Mesothelial cell of epicardium (in vitro differentiated cells): ENCODE measurements at places on chromosomes 7 and 10.

GRCh38 chr7:102236592-102237287, 49.9 kb upstream of the SH2B2 start:
- no peak overlapping the region for H3K4me3 ChIP-seq
- peaks cover 4% of the 10 kb centered on the region for H3K4me1 ChIP-seq
- peak; percentile 40 for DNase-seq

DNA sequence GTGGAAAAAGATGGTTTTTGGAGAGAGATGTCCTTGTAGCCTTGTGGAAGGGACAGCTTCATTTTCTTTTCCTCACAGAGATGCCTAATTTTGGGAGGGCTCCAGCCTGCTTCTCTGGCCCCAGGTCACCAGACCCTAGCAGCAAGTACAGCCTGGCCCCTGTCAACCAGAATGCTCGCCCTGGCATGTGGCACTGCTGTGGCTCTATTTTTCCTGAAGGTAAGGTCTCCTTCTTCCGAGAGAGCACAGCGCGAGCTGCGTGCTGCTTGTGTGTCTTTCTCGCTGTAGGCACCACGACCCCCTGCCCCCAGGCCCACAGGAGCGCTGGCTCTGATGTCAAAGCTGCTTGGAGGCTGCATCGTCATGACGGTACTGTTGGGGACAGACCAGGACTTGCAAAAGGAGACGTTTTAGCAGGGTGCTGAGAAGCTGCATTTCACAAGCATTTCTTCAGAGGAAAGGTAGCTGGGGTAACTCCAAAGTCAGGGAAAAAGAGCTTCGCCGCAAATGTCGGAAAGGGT, 58.7 kb downstream of the CLEC2L start:
- H3K4me1 ChIP-seq: no peaks in the 10 kb centered on the region
- no peaks in the 10 kb centered on the region for H3K27me3 ChIP-seq
- no peak overlapping the region for H3K27ac ChIP-seq
- H3K36me3 ChIP-seq: peaks cover 54% of the 10 kb centered on the region
- DNase-seq: peak; percentile 25

DNA sequence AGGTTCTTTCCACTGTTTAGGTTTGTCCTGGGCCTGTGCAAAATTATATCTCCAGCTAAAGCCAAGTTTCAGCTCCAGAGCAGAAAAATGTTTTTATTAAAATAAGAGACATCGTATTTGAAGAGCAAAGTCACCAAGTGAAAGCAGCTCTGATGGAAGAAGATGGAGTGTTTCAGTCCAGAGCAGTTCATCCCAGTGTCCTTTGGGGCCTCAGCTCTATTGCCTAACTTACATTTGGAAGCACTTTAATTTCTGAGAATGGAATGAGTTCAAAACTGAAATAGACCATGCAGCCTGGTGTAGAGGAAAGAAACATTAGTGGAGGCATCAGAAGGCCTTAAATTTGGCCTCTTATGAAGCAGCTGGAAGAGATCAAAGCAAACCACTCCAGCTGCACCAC, 545.2 kb downstream of the SORCS1 start:
- H3K36me3 ChIP-seq: no peaks in the 10 kb centered on the region
- H3K4me3 ChIP-seq: no peak overlapping the region
- no peak overlapping the region for H3K27ac ChIP-seq
- H3K27me3 ChIP-seq: peaks cover 25% of the 10 kb centered on the region
- H3K4me1 ChIP-seq: no peaks in the 10 kb centered on the region

GRCh38 chr7:72321637-72322036, 90.5 kb downstream of the CALN1 start:
- H3K27ac ChIP-seq: no peak overlapping the region
- no peak overlapping the region for H3K4me3 ChIP-seq
- no peaks in the 10 kb centered on the region for H3K36me3 ChIP-seq
- peaks cover 54% of the 10 kb centered on the region for H3K27me3 ChIP-seq
- H3K4me1 ChIP-seq: no peaks in the 10 kb centered on the region
- no peak for DNase-seq

GRCh38 chr7:50274361-50274760, 30.2 kb upstream of the IKZF1 start:
- no peak for DNase-seq
- H3K4me1 ChIP-seq: no peaks in the 10 kb centered on the region
- H3K36me3 ChIP-seq: no peaks in the 10 kb centered on the region
- H3K27ac ChIP-seq: no peak overlapping the region
- no peak overlapping the region for H3K4me3 ChIP-seq
- H3K27me3 ChIP-seq: peaks cover 54% of the 10 kb centered on the region

DNA sequence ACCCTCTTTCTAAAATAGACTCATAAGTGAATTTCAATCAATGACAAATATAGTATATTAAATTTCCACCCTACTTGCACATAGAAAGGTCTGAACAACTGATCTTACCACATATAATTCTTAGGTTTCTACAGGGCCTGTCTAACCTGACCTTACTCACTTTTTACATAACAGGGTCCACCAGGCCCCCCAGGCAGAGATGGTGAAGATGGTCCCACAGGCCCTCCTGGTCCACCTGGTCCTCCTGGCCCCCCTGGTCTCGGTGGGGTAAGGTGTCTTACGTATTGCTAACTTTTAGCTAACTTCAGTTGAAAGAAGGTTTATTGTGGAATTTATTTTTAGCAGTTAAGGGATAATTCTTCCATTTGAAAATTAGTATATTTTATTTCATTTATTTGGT, 5.3 kb downstream of the COL1A2 start:
- peak overlapping the region; percentile 63 for H3K4me3 ChIP-seq
- H3K4me1 ChIP-seq: peaks cover 31% of the 10 kb centered on the region
- H3K27ac ChIP-seq: peak overlapping the region; percentile 87
- H3K27me3 ChIP-seq: no peaks in the 10 kb centered on the region
- DNase-seq: no peak

GRCh38 chr7:1725766-1726630, 55.9 kb downstream of the ELFN1 start:
- no peaks in the 10 kb centered on the region for H3K4me1 ChIP-seq
- no peak for DNase-seq
- no peak overlapping the region for H3K27ac ChIP-seq
- H3K27me3 ChIP-seq: peaks cover 1% of the 10 kb centered on the region

GRCh38 chr7:44225566-44226395, 25.0 kb downstream of the YKT6 start:
- no peak overlapping the region for H3K27ac ChIP-seq
- DNase-seq: no peak
- no peaks in the 10 kb centered on the region for H3K36me3 ChIP-seq
- H3K4me1 ChIP-seq: peaks cover 2% of the 10 kb centered on the region

DNA sequence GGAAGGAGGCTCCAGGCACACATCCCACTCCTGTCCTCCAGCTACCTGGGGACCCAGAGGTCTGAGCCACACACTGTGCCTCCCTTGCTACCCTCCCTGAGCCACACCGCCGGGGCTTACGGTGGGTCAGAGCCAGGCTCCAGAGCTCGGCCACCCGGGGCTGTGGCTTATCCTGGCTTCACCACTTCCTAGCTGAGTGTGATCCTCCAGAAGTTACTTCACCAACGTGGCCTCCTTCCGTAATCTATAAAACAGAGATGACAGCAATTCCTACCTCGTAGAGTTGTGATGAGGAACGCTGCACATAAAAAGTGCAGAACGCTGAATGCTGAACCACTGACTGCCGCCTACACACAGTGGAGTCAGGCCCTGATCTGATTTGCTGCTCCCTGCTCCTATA, 285.0 kb downstream of the PRPF18 start:
- no peak overlapping the region for H3K4me3 ChIP-seq
- peaks cover 7% of the 10 kb centered on the region for H3K4me1 ChIP-seq
- no peak for DNase-seq

GRCh38 chr7:142311876-142312275, 54.0 kb upstream of the PRSS58 start:
- no peak overlapping the region for H3K4me3 ChIP-seq
- no peak for DNase-seq
- no peaks in the 10 kb centered on the region for H3K4me1 ChIP-seq
- H3K27ac ChIP-seq: peak overlapping the region; percentile 61
- H3K36me3 ChIP-seq: no peaks in the 10 kb centered on the region

DNA sequence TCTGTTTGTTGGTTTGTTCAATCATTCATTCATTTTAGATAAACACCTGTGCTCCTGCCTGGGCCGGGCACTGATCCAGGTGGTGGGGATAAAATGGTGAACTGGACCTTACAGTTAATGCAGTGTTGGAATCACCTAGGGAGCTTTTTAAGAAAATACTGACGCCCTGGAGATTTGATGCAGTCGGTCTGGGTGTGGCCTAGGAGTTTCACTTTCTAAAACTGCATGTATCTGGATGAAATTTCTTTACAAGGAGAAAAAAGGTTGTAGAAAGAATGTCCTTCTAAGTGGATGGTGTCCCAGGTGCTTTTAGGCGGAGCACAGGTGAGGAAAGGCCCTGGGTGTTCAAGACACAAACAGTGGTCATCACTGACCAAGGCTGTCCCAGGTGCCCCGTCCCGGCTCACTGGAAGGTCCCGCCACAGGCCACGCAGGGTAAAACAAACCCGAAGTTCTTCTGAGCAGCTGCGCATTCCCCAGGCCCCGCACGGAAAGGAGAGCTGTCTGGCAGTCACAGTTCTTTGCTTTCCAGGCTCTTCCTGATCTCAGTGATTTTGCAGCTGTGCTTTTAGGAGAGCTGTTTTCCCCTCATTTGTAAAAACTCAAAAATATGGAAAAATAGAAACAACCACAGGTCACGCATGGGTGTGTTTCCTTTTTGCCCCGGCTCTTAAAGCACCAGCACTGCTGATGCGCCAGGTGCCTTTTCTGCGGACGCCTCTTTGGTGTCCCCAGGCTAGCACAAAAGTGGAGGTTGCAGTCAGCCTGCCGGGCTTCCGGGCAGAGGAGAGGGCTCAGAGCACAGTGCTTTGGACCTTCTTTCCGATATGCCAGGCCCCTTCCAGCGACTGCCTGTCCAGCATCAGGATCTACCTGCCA, 161.9 kb downstream of the GRK5 start:
- H3K27ac ChIP-seq: peak overlapping the region; percentile 91
- peaks cover 51% of the 10 kb centered on the region for H3K4me1 ChIP-seq
- no peak for DNase-seq

DNA sequence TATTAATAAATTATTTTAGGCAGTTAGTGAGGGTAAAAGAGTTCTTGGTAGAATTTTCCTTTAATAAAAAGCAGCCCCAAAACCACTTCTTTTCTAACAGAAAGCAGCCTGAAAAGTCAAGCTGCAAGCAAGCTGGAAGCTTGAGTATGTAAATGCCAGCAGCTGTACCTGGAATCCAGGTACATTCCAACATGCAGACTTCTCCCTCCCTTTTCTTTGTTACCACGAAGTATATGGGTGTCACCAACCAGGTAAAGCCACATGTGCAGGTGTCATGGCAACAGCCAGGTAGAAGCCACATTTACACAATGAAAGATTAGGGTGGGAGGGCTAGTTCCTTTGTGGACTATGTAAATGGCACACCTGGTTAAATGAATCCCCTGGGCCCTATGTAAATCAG, 114.6 kb downstream of the EPC1 start:
- H3K27ac ChIP-seq: no peak overlapping the region
- DNase-seq: no peak
- H3K4me1 ChIP-seq: peaks cover 10% of the 10 kb centered on the region
- peaks cover 4% of the 10 kb centered on the region for H3K36me3 ChIP-seq
- no peaks in the 10 kb centered on the region for H3K27me3 ChIP-seq

DNA sequence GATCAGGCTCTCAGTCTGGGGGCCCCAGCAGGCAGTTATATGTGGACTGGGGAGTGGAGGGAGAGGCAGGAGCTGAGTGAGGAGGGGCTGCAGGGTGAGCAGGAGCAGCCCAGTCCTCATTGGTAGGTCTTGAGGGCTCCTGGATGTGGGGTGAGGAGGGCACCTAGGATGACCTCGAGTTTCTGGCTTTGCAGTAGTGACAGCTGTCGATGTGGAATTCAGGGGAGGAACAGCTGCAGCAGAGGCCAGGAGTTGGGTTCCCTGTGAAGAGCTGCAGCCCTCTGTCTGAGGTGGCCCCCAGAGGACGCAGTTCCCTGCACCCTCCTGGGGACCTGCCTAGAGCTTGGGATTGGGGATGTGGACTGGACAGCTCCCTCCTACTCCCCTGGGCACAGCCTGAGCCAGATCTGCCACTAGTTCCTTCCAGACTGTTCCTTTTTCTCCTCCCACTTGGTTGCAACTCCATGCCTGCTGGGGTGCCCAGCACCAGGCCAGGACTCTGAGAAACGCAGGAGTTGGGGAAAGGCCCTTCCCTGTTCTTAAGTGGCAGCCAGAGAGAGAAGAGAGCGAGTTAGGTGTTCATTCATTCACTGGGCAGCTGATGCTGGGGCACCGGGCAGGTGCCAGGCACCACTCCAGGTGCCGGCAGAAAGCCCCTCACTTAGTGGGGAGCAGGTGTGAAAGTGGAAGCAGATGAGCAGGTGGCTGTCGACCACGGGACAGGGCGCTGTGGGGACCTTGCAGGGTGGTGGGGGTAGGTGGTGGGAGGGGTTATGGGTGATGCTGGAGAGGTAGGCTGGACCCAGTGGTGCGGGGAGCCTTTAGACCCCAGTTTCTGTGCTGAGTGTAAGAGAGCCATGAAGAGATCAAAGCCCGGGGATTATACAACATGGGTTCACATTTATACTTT, 57.9 kb downstream of the PRF1 start:
- H3K4me3 ChIP-seq: no peak overlapping the region
- no peaks in the 10 kb centered on the region for H3K4me1 ChIP-seq
- DNase-seq: no peak
- H3K27me3 ChIP-seq: no peaks in the 10 kb centered on the region
- no peaks in the 10 kb centered on the region for H3K36me3 ChIP-seq

DNA sequence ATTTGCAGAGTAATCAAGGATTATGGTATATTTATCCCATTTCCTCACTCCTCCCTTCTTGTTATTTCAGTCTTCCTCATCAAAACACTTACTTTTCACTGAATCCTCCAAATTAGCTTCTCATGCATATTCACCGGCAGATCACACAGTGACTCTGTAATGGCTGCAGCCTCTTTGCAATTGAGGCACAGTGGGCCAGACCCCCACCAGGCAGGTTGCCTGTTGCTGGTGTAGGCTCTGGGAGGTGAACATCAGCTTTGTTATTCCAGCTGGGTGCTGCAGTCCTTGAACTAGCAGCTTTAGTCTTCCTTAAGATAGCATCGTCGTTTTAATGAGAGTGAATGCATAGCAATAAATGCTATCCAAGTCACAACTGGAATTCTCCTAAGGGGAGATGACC, 449.3 kb downstream of the CNTNAP2 start:
- no peak for DNase-seq
- H3K4me3 ChIP-seq: no peak overlapping the region
- H3K27me3 ChIP-seq: peaks cover 3% of the 10 kb centered on the region
- no peak overlapping the region for H3K27ac ChIP-seq
- no peaks in the 10 kb centered on the region for H3K4me1 ChIP-seq
